Thymus (tissue), 14 donors: ENCODE measurements at places on chromosomes 5 and 9. TPM values are rescaled to one million over a fixed set of nuclear protein-coding genes. Genes with fewer than 3 reads are reported as not detected.

DNA sequence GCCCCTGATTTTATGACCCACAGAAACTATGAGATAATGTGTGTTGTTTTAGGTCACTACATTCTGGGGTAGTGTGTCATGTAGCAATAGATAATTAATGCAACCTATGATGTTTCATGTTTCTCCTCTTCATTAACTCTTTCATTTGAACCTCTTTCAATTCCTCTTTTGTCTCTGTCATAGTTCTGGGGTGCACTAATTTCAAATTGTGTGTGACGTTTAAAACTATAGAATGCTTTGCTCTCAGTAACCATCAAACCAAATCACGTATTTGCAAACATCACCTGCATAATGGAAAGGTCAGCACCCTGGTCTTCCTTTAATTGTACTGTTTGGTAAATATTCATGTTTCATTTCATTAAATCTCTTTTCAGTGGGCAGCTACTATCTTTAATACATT, 621.6 kb downstream of the TLR4 start:
- DNase-seq, result no peak
- H3K27me3 ChIP-seq, result no peaks in the 10 kb centered on the region
- no peaks in the 10 kb centered on the region for H3K36me3 ChIP-seq
- no peak overlapping the region for H3K4me3 ChIP-seq

GRCh38 chr5:173319646-173320045, 8.6 kb downstream of the STC2 start:
- peaks cover 40% of the 10 kb centered on the region for H3K27me3 ChIP-seq
- H3K4me3 ChIP-seq, result no peak overlapping the region
- no peak overlapping the region for H3K27ac ChIP-seq
- no peaks in the 10 kb centered on the region for H3K4me1 ChIP-seq
- DNase-seq, result no peak

GRCh38 chr5:158273035-158273434, 414.1 kb upstream of the CLINT1 start:
- no peak overlapping the region for H3K4me3 ChIP-seq
- H3K36me3 ChIP-seq, result no peaks in the 10 kb centered on the region
- no peak for DNase-seq
- no peaks in the 10 kb centered on the region for H3K4me1 ChIP-seq
- H3K27ac ChIP-seq, result no peak overlapping the region

GRCh38 chr9:131394464-131395156, 724 bp downstream of the PRRC2B start:
- H3K27me3 ChIP-seq, result no peaks in the 10 kb centered on the region
- H3K4me1 ChIP-seq, result peaks cover 55% of the 10 kb centered on the region
- H3K4me3 ChIP-seq, result peak overlapping the region; percentile 89
- peaks cover 3% of the 10 kb centered on the region for H3K36me3 ChIP-seq
- peak overlapping the region; percentile 91 for H3K27ac ChIP-seq

DNA sequence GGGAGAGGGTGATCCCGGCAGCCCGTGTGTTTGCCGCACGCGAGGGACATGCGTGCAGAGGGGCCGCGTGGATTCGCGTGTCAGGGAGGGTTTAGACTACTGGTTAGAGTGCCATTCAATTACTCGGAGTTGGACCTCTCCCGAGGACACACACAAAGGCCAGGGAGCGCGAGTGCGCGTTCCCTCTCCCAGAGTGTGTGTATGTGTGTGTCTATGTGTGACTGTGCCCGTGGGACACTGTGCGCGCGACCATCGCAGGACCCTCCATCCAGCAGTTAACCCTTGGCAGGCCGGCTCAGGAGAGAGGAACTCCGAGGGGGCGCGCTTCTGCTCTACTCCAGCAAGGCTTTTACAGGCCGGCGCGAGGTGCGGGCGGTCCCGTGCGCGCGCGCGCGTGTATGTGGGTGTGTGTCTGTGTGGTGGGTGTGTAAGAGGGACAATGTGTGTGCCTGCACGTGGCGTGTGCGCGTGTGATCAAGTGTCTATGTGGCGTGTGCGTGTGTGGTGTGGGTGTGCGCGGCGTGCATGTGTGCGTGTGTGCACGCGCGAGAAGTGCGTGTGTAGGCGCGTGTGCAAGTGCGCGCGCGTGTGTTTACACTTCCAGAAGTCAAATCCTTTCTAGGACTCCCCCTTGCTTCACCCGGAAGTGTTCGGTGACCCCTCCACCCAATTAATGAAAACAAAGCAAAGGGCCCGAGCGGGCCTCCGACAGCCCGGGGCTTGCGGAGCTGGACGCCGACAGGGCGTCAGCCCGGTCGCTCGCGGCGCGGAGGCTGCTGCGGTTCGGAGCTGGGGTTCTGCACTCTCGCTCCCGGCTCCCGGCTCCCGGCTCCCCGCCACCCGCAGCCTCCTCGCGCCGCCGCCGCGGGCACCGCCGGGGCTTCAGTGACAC, 75.3 kb upstream of the TBCA start:
- H3K4me3 ChIP-seq, result peak overlapping the region; percentile 48
- H3K27me3 ChIP-seq, result peaks cover 23% of the 10 kb centered on the region
- H3K27ac ChIP-seq, result no peak overlapping the region
- DNase-seq, result no peak

GRCh38 chr9:93920131-93920800, 34.9 kb downstream of the BARX1 start:
- no peaks in the 10 kb centered on the region for H3K27me3 ChIP-seq
- no peak overlapping the region for H3K27ac ChIP-seq
- no peaks in the 10 kb centered on the region for H3K36me3 ChIP-seq

GRCh38 chr9:10488937-10489336, 123.9 kb downstream of the PTPRD start:
- no peaks in the 10 kb centered on the region for H3K27me3 ChIP-seq
- H3K4me3 ChIP-seq, result no peak overlapping the region
- no peak for DNase-seq
- H3K27ac ChIP-seq, result no peak overlapping the region
- no peaks in the 10 kb centered on the region for H3K4me1 ChIP-seq

DNA sequence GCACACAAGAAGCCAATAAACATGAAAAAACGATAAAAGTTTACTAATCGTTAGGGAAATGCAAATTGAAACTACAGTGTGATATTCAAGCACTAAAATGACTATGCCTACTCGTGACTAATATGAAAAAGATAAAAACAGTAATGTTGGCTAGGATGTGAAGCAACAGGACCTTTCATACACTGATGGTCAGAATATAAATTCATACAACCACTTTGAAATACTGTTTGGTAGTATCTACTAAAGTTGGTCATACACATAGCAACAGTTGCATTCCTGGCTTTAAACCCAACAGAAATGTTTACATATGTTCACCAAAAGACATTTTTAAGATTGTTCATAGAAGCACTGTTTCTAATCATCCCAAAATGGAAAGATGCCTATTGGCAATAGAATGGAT, 24.3 kb downstream of the FBXO38 start:
- peaks cover 79% of the 10 kb centered on the region for H3K36me3 ChIP-seq
- no peaks in the 10 kb centered on the region for H3K27me3 ChIP-seq
- DNase-seq, result no peak
- no peaks in the 10 kb centered on the region for H3K4me1 ChIP-seq

DNA sequence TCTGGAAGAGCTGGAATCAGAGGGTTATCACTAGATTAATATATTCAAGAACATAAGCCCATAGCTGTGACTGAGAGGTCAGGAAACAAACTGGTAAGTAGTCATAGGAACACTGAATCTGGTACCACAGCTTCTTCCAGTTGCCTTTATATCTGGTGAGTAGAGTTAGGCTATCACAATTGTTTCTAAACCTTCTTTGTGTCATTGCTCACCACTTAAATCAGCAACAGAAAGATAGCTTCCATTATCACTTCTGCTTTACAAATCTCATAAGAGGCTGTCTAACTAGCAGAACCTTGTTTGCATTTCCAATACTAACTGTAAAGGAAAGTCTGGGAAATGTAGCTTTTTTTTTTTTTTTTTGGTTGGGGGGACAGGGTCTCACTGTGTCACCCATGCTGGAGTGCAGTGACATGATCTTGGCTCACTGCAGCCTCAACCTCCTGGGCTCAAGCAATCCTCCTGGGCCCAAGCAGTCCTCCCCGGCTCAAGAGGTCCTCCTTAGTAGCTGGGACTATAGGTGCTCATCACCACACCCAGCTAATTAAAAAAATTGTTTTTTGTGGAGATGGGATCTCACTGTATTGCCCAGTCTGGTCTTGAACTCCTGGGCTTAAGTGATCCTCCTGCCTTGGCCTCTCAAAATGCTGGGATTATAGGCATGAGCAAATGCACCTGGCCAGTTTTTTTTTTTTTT, 22.0 kb downstream of the CDC42SE2 start:
- peaks cover 24% of the 10 kb centered on the region for H3K4me1 ChIP-seq
- H3K27ac ChIP-seq, result peak overlapping the region; percentile 18
- no peak for DNase-seq
- H3K4me3 ChIP-seq, result no peak overlapping the region

DNA sequence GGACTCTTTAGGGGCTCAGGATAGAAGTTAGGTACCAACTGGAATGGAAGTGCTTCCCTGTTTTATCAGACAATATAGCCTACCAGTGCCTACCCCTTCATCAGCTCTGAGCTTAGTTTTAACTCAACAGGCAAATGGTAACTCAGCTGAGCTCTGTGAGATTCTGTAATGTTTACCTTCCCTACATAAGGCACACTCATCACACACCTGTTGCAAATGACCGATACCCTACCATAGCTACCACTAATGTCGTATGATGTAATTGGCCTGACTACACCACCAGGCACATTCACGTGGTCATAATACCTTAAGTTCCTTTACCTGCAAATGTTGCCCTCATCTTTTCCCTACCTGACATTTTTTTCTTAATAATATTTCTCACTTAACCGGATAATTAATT, 254.8 kb downstream of the ADGRV1 start:
- H3K4me3 ChIP-seq, result no peak overlapping the region
- H3K27ac ChIP-seq, result no peak overlapping the region
- DNase-seq, result no peak

DNA sequence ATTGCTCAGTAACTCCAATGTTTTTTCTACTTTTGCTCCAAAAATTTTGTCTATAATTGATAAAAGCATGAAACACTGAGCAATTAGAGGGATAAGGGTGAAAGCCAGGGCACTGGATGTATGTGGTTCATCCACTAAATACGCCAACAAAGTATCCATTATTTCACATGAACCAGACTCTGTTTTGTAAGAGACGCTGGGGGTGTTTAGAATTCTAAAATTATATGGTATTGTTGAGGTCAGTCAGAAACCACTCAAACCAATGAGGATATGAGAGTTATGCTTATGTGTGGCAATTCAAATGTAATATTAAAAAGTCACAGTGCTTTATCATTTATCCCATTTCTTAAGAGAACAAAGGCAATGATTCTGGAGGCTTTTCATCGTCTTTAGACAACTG, 220.2 kb downstream of the EFNA5 start:
- no peaks in the 10 kb centered on the region for H3K27me3 ChIP-seq
- H3K4me3 ChIP-seq, result no peak overlapping the region
- no peak for DNase-seq
- H3K36me3 ChIP-seq, result no peaks in the 10 kb centered on the region
- no peaks in the 10 kb centered on the region for H3K4me1 ChIP-seq
- no peak overlapping the region for H3K27ac ChIP-seq

DNA sequence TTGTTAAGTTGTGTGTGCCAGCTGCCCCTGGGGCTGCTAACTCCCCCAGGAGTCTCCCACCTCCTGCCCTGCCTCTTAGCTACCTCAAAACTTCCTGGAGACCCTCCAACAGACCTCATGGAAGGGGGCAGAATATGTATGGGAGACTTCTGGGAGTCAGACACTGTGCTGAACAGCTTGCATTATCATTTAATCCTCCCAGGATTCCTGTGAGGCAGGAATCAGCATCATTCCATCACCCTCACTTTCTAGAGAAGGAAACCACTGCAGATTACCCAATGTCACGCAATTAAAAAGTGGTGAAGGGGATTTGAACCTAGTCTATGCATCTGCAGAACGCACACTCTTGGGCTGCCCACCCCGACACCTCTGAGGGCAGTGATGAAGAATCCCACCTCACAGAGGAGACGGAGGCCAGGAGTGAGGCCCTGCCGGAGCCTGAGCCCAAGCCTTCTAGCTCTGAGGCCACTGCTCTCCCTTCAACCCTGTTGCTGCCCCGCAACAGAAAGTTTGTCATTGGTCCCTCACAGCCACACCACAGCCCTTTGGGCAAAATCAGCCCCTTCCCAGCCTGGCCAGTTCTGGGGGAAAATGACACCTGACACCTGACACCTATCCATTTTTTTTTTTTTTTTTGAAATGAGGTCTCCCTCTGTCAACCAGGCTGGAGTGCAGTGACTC, 30.3 kb upstream of the IL17B start:
- DNase-seq, result no peak
- no peaks in the 10 kb centered on the region for H3K36me3 ChIP-seq
- no peaks in the 10 kb centered on the region for H3K27me3 ChIP-seq
- no peaks in the 10 kb centered on the region for H3K4me1 ChIP-seq
- no peak overlapping the region for H3K27ac ChIP-seq

- H3K4me3 ChIP-seq, result no peak overlapping the region
- no peaks in the 10 kb centered on the region for H3K36me3 ChIP-seq
- DNase-seq, result no peak
- H3K27ac ChIP-seq, result no peak overlapping the region
- H3K4me1 ChIP-seq, result no peaks in the 10 kb centered on the region
Measured at GRCh38 chr5:71743155-71743554, 24.1 kb downstream of the CARTPT start.

DNA sequence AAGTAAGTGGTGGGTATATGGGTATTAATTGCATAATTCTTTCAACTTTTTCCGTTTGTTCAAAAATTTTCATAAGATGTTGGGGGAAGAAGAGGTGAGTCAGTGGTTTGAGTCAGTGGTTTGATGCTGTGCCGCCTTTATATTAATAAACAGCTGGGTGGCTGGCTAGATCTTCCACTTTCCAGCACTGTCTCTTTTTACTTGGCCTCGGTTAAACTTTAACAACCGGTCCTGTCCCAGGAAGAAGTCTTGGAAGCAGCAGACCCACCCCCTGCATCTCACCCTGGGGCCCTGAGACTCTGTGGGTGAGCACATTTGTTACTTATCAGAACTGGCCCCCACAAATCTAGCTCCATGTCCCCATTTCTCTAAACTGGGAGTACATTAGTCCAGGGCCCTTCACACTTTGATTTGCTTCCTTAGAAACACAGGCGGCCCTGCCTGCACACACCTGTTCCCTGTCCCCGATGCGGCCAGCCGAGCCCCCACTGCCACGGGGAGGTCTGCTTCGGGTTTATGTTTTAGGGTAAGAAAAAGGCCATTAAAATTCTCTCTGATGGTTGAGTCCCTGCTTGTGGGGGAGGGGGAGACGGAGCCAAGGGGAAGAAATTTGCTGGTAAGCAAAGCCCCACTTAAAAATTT, 90.7 kb downstream of the PTCH1 start:
- peak overlapping the region; percentile 45 for H3K4me3 ChIP-seq
- peaks cover 15% of the 10 kb centered on the region for H3K4me1 ChIP-seq
- peak overlapping the region; percentile 73 for H3K27ac ChIP-seq

Gene CD14
- total RNA-seq, result 23.7 TPM

Gene PRLR
- 1.7 TPM for total RNA-seq

Gene CCDC152
- 5.1 TPM for total RNA-seq

Gene FBN2
- 5.5 TPM for total RNA-seq

Gene CDK5RAP2
- 27.3 TPM for total RNA-seq

Gene SLC22A4
- total RNA-seq, result 0.66 TPM
